ENCODE measurements at places on chromosomes 12 and 14. TPM values are rescaled to one million over a fixed set of nuclear protein-coding genes. Genes with fewer than 3 reads are reported as not detected.

Gene C12orf60
- 1.2 TPM for polyA plus RNA-seq

Gene CD4
- polyA plus RNA-seq, result 5.1 TPM

Gene NPFF
- not detected for polyA plus RNA-seq

Gene TTLL5
- polyA plus RNA-seq, result 14.8 TPM

Gene HCAR1
- not detected for polyA plus RNA-seq

Gene AICDA
- polyA plus RNA-seq, result not detected

Gene ZNF384
- polyA plus RNA-seq, result 59.0 TPM

Gene DPPA3
- 0.30 TPM for polyA plus RNA-seq

Gene RBM19
- 23.4 TPM for polyA plus RNA-seq

Gene OR6C76
- polyA plus RNA-seq, result not detected

Gene TBX3
- polyA plus RNA-seq, result 0.09 TPM

Gene FBLN5
- polyA plus RNA-seq, result 0.88 TPM

Gene CPSF6
- polyA plus RNA-seq, result 98.7 TPM

Gene ACVRL1
- 0.35 TPM for polyA plus RNA-seq

Gene MYH6
- 0.05 TPM for polyA plus RNA-seq

Gene COX8C
- not detected for polyA plus RNA-seq

Gene LRRC10
- not detected for polyA plus RNA-seq

Gene TAS2R19
- 0.97 TPM for polyA plus RNA-seq

Gene AMDHD1
- polyA plus RNA-seq, result 0.14 TPM

Gene COX14
- 84.3 TPM for polyA plus RNA-seq

Gene DLK1
- polyA plus RNA-seq, result 7.1 TPM

Gene RABGGTA
- polyA plus RNA-seq, result 65.1 TPM

Gene CAPZA3
- not detected for polyA plus RNA-seq

Gene ALKBH1
- polyA plus RNA-seq, result 9.5 TPM

Gene MIA2
- polyA plus RNA-seq, result 10.1 TPM

Gene IL23A
- polyA plus RNA-seq, result 3.6 TPM

Gene DPF3
- not detected for polyA plus RNA-seq

Gene SLC6A12
- polyA plus RNA-seq, result 0.63 TPM

Gene STON2
- polyA plus RNA-seq, result 8.2 TPM

Gene GPR132
- 0.28 TPM for polyA plus RNA-seq

Gene RNF212B
- polyA plus RNA-seq, result 0.95 TPM

Gene NUAK1
- polyA plus RNA-seq, result 6.7 TPM

Gene GLS2
- 22.5 TPM for polyA plus RNA-seq

Gene PTPRO
- 0.44 TPM for polyA plus RNA-seq

Gene SLC10A1
- not detected for polyA plus RNA-seq

Gene AQP6
- polyA plus RNA-seq, result 0.06 TPM

Gene PRB2
- not detected for polyA plus RNA-seq

Gene ACTN1
- 302 TPM for polyA plus RNA-seq

Gene AMIGO2
- 0.78 TPM for polyA plus RNA-seq

Gene KRT83
- not detected for polyA plus RNA-seq

Gene PIWIL1
- 0.02 TPM for polyA plus RNA-seq

Gene STX2
- polyA plus RNA-seq, result 13.9 TPM

Gene FLRT2
- 2.4 TPM for polyA plus RNA-seq

Gene MYF6
- polyA plus RNA-seq, result 0.39 TPM

Gene ARHGDIB
- polyA plus RNA-seq, result 0.55 TPM

Measured in H1 (cell line).